Dermis blood vessel endothelial cell (primary cell): ENCODE measurements at places on chromosomes 1 and 21. TPM values are rescaled to one million over a fixed set of nuclear protein-coding genes. Genes with fewer than 3 reads are reported as not detected.
A peak's percentile ranks its signal among the peaks of the same experiment; 100 is the strongest.

Gene SAMD13
- 1.0 and 1.5 TPM in 2 replicates for total RNA-seq

Gene CCDC24
- total RNA-seq: 1.7 and 2.2 TPM in 2 replicates

Gene FAM78B
- total RNA-seq: 0.34 and 1.2 TPM in 2 replicates

Gene PGLYRP3
- not detected in 2 replicates for total RNA-seq

Gene CACNA1S
- not detected in 2 replicates for total RNA-seq

Gene TIMM17A
- 52.9 and 67.0 TPM in 2 replicates for total RNA-seq

Gene CD1D
- total RNA-seq: not detected in 2 replicates

Gene IGFN1
- total RNA-seq: under 0.01 and 0.05 TPM in 2 replicates

Gene OR2T27
- total RNA-seq: not detected in 2 replicates

Gene COL16A1
- 0.51 and 0.65 TPM in 2 replicates for total RNA-seq

Gene TNFAIP8L2
- total RNA-seq: 0.14 TPM in 1 of 2 replicates, not detected in the other

Gene SYNC
- total RNA-seq: 16.4 and 21.4 TPM in 2 replicates

Gene OLIG2
- not detected in 2 replicates for total RNA-seq

Gene A3GALT2
- not detected in 2 replicates for total RNA-seq

- no peak for DNase-seq
Measured at GRCh38 chr1:153636312-153636711, 2.4 kb downstream of the CHTOP start.

- DNase-seq: no peak
Measured at GRCh38 chr1:13730291-13730690, 30.3 kb downstream of the PRDM2 start.

- no peak for DNase-seq
Measured at GRCh38 chr1:98355656-98356383, 305.7 kb upstream of the SNX7 start.

DNA sequence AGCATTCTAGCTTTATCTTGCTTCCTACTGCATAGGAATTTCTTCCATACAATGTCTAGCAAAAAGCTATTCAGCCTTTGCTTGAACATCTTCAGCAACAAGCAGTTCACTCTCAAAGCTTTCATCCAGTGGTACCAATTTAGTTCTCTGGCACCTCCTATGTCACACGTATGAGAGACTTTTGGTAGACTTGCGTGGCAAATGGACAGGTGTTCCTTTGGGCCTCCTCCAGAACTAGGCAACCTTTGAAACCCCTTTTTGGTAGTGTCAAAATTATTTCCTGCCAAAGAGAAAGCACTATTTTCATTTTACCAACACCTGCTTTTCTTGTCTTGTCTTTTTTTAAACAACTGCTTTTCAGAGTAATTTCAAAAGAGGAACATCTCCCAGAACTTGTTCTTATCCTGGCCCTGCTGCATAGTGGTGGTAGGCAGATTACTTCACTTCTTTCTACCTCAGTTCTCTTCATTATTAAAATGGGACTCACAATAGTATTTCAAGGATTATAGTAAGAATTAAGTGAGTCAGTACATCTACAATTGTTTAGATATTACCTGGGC, 122.4 kb downstream of the MAST2 start:
- no peak for DNase-seq

DNA sequence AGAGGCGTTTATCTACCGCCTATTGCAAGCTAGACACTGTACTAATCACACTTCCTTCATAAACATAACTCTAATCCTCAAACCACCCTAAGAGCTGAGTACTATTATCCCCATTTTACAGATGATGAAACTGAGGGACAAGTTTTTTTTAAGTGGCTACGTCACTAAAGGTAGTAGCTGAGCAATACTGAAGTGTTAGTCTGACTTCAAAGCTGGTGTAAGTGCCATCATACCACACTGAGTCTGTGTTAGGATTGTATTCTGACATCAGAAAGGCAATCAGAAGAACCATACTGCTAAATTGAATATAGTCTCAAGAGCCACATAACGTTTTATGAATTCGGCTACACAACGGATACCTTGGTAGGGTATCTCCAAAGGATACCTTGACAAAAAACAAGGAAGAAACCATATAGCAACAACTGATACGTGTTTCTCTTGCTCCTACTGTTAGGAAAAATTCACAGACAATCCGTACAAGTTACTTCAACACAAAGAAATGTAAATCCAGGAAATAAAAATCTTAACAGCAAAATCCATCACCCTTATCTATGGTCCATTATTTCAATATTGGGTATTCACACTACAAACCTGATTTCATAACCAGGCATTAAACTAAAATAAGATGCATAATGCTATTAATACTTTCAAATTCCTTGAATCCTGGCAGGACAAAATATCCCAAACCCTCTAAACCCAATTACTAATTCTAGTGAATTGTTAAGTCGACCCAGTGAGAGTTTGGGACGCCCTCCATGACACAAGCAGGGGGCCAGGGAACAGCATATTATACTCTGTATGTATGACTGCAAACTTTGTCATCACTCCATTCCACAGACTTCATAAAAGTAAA, 1.6 kb downstream of the TP53BP2 start:
- DNase-seq: no peak

DNA sequence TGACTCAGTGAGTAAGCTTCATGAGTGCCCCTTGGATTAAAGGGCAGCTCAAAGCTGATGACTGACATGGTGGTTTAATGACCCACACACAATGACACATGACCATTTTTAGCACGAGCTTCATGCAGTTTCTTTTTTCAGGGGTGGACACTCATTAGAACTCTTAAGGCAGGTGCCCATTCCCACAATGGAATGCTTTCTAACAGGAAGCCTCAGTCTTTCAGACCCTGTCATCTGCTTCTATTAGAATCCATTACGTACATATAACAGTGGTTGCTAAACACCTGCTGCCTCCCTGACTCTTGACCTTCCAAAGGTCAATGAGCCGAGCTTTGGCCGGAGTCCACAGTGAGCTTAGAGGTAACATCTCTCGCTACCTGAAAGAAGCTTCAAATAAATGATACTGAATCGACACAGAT, 27.4 kb downstream of the AKNAD1 start:
- DNase-seq: peak; percentile 47

GRCh38 chr1:29884740-29885139, 648.4 kb downstream of the PTPRU start:
- no peak for DNase-seq

DNA sequence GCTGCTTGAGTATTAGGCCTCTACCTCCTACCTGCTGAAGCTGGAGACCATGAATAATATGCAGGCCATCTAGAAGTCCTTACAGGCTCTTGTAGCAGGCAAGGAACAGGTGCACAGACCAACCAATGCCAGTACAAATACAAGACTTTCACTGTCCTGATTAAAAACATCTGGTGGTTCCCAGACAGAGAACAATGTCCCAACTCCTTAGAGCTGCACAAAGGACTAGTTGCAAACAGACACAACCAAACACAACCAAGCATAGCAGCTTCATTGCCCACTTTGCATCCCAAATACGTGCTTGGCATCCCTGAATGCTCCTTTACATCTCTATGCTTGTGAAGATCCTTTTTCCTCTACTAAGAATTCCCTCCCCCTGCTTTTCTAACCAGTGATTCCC, 98.1 kb upstream of the CXADR start:
- no peak for DNase-seq

DNA sequence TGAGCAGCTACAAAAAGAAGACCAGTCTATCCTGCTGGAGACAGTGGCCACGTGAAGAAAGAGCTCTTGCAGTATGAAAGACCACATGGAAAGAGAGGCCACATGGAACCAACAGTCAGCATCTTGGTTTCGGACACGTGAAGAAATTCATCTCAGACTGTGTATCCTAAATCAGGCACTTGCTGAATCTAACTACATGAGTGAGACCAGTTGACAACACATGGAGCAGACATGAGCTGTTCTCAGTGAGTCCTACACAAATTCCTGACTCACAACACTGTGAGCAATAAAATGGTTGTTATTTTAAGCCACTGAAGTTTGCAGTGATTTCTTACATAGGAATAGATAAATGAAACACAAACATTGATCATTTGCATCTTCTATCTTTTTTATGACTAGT, 2.4 kb upstream of the TAF1A start:
- no peak for DNase-seq

GRCh38 chr1:104322131-104322530, 572.4 kb downstream of the AMY1C start:
- DNase-seq: no peak

GRCh38 chr21:17513214-17514123, 626 bp downstream of the CXADR start:
- DNase-seq: peak; percentile 60

GRCh38 chr1:14113841-14114567, 414.0 kb downstream of the PRDM2 start:
- DNase-seq: no peak

DNA sequence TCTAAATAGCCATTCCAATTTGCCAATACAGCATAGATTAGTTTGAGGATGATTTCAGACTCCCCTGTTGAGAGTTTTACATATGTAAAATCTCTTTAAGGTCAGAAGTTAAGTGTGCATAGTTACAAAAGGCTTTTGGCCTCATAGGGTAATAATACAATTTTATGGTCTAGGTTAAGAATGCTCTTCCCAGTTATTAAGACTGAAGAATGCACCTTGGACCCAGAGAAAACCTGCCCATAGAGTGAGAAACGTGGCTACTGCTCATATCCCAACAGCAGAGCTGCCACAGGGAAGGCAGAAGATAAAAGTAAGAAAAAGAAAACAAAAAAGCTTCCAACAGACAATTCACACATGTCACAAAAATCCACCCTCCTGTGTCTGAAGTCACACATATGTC, 255.9 kb downstream of the LMO4 start:
- no peak for DNase-seq

DNA sequence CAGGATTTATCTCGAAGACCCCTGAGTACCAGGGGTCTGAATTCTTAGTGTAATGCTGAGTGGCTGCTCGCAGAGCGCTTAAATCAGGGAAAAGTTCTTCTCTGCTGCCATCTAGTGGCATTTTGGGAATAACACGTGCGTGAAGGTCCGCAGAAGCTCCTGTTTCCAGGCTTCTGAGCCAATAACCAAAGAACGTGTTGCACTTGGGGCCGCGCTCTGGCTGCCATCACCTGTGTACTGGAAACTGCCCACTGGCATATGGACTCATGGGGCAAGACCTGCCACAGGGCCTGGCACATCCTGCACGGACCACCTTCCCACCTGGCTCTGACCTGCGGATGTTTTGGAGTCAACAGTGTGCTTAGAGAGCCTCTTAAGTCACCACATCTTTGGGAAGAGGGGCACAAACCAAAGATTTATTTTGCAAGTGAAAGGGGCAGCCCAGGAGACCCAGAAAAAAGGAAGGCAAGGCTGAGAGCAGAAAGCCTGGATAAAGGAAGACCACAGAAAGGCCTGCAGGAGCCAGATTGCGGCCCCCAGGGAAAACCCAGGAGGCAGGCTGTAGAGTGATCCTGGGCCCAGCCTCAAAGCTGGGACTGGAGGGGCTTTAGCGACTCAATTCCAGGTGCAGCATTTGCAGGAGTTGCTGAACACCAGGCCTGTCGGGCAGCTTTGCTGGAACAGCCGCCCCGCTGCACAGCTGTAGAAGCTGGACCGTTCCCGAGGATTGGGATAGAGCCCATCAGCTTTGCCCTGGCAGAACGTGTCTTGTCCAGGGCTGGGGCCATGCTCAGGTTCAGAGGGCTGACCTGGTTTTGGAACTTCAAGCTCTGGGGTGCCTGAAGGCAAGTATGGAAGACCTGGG, 13.0 kb downstream of the CHIT1 start:
- peak; percentile 86 for DNase-seq

DNA sequence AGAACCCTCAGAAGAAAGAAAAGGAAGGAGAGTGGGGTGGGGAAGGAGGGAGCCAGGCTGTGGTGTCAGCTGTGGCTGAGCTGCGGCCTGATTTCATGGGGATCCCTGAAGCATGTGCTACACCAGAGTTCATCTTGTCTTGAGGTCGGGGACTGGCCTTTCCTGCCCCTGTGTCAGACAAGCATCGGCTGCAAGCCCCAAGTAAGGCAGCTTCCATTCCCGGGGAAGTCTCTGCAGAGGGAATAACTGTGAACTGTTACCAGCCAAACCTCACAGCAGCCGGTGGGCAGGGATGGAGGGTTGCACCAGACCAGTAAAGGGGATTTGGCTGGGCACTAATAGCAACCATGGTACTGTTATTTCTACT, 35.7 kb upstream of the BTG2 start:
- DNase-seq: no peak

DNA sequence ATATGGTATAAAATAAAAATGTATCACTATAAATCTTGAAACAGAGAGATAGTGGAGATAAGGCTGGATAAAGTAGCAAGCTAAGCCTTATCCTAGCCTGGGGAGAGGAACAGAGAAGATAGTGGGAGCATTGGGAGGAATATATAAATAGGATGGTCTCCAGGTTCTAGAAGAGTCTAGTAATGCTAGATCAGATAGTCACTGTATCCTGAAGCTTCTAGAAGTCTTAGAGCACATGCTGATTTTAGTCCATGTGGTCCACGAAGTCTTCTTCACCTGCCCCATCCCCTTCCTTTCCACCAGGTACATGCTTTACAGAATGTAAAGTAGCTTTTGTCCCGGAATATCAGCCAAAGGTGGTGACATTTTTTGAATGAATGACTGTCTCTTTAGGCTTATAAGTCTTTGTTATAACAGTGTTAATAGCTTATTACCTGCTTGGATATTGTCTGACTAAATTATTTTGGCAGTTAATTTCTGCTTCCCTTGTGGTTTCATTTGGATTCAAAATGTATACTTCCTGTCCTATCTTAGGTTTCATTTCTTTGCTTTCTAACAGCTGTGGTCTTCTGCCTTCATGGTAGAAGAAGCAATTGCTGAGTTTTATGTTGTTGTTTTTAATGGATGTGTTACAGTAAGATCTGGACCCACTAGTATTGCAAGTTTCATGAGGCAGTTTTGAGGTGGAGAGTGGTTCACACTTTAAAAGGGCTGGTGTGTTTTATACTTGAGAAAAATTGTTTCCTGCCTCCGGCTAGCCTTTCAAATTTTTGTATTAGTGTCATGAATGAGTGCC, 5.9 kb downstream of the SMG7 start:
- DNase-seq: no peak

DNA sequence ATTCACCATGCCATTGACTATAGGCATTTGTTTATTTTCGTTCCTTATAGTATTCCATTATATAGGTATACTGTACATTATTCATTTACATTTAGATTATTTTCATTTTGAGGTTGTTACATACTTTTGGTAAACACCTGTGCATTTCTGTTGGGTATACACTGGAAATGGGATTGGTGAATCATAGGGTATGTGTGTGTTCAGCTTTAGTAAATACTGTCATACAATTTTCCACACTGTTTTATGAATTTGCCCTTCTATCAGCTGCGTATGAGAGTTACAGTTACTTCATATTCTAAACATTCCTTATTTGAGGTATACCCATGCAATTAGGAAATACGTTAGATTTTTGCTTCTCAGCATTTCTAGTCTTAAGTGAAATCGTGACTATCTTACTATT, 55.1 kb upstream of the FASLG start:
- DNase-seq: no peak

- no peak for DNase-seq
Measured at GRCh38 chr1:31759298-31760023, 4.7 kb downstream of the ADGRB2 start.

- DNase-seq: no peak
Measured at GRCh38 chr1:29643838-29644440, 407.6 kb downstream of the PTPRU start.

DNA sequence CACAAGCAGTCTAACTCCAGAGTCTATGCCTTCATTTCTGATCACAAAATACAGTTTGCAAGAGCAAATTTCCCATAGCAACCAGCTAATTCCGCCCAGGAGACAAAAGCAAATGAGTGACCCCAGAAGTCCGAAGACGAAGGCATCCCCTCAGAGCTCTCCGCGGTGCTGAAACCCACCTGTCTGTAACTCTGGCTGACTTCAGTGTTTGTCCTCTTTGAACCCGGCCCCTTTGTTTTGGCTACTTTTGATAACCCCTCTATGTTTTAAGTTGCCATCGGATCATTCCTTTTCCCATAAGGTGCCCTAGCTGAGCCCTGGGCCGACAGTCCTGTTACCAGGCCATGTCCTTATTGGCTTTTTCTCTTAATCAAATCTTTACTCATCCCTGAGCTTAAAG, 515.8 kb downstream of the PTPRU start:
- DNase-seq: peak; percentile 12
